Stimulated activated CD8-positive, alpha-beta memory T cell treated with anti-CD3 and anti-CD28 coated beads, Interleukin-4, amount 100 ng/mL, for 1 hour (primary cell): ENCODE measurements at places on chromosomes 3 and 15.

- DNase-seq, result peak; percentile 25
These were observed 252.5 kb upstream of the TGFBR2 start for GRCh38 chr3:30353711-30354467.

DNA sequence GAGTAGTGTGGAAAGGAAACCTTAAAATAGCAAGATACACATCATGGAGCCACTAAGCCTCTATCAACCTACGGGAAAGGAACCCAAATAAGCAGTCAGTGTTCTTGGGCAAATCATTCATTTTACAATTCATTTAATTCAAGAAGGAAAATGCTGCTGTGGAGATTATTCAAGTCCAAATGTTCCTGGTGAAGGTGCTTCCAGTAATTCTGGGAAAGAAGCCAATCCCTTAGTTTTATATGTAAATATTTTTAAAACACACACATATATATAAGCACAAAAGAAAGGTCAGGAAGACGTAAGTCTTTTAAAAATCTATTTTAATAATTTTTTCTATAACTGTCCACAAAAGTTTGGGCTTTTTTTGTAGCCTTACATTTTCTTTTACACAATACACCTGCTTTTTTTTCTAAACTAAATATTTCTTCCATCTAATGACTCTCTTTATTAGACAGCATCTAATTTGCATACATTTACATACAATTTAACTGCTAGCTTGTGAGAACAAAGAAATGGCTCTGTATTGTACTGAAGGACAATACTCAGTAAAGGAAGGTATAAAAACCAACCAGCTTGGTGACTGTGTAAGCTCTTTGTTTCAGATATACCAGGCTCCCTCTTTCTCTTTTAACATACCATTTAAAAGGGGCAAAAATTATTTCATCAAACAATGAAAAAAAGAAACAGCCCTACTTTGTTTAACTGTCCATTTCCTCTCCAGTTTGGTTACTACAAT is 269.5 kb downstream of the ZBTB20 start:
- no peak for DNase-seq

- no peak for DNase-seq
These were observed 10.2 kb upstream of the SPG11 start for GRCh38 chr15:44673639-44674038.

DNA sequence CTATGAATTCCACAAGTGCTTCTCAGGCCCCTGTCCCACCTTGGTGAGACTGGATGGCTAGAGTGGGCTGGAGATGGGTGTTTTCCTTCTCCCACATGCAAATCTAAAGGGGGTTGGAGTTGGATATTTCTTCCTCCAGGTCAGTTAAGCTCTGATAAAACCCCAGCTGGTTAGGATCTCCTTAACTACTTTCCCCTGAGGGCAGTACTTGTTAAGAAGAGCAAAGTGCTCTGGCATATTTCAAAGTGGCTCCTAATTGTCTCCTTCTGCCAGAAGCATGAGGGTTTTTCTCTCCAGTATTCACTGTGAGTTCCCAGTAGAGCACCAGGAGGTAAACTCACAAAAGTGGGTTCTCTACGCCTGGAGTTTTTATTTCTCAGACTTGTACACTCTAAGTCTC is 31.4 kb downstream of the COL6A6 start:
- DNase-seq, result no peak

DNA sequence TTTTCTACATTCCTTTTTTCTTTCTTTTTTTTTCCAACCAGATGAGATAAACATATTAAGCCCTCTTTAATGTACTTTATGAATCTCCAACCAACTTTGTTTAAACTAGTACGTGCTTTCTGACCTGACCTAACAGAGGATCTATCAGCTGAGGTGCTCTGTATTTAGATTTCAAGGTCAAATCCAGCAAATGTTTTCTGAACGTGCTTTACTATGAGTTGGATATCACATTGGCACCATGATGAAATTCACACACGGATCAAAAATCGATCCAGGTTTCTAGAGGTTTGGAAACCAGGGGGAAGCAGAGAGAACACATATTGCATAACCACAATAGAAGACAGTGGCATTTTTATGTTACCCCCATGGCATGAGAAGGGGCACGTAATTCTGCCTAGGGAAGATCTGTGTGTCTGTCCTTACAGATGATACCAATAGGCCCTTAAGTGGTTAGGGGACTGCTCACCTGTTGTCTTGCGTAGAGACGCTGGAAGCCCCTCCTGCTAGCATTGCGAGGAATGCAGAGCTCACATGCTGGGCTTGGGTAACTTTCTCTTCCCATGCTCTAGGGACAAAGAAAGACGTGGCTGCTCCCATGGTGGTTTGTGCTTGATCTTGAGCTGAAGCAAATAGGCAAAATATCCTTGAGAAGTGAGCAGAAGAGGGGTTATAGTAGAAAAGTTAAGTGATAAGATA is 59.3 kb upstream of the ABHD10 start:
- DNase-seq, result no peak

DNA sequence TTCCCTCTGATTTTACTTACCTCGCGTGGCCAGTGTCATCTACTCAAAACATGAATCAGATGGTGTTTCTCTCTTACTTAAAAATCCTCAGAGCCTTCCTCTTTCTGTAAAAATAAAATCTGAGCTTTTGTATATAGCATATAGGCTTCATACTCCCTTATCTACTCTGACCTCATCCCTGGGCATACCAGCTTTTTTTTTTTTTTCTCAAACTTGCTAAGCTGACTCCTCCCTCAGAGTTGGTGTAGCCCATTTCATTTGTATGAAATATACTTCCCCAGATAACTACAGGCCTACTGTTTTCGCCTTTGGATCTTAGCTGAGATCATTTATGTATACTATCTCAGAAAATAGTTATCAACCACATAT is 648.9 kb upstream of the ALCAM start:
- DNase-seq, result no peak

DNA sequence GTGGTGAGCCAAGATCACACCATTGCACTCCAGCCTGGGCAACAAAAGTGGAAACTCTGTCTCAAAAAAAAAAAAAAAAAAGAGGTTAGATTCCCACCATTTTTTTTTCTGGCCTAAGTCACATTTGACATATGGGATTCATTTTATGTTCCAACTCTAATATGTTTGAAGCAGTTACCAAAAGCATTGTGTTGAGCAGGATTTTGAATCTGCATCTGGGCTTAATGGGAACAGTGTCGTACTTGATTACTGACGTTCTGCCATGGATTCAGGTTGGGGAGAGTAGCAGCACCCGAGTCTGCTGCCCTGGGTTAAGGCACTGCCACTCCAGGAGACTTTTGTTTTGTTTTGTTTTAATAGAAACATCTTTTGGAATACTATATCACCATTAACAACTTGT is 348.7 kb upstream of the TBL1XR1 start:
- DNase-seq, result no peak

GRCh38 chr3:170418422-170419398 is at the start of gene CLDN11:
TSS of gene CLDN11 (plus strand) at chr3:170418868. CDS start at chr3:170419067, 199 bp downstream.
- DNase-seq, result no peak

GRCh38 chr15:82946155-82946701 is 6.3 kb downstream of the HOMER2 start:
- DNase-seq, result no peak

GRCh38 chr3:177420651-177421480 is 223.6 kb upstream of the TBL1XR1 start:
- no peak for DNase-seq

- DNase-seq, result no peak
These were observed 123.1 kb downstream of the ADAMTSL3 start for GRCh38 chr15:83776986-83777385.

GRCh38 chr3:61008153-61008997 is 242.9 kb downstream of the FHIT start:
- no peak for DNase-seq

- DNase-seq, result no peak
These were observed 16.4 kb downstream of the CHST13 start for GRCh38 chr3:126540342-126540849.

- no peak for DNase-seq
These were observed 21.2 kb upstream of the GRIP2 start for GRCh38 chr3:14561051-14561960.

DNA sequence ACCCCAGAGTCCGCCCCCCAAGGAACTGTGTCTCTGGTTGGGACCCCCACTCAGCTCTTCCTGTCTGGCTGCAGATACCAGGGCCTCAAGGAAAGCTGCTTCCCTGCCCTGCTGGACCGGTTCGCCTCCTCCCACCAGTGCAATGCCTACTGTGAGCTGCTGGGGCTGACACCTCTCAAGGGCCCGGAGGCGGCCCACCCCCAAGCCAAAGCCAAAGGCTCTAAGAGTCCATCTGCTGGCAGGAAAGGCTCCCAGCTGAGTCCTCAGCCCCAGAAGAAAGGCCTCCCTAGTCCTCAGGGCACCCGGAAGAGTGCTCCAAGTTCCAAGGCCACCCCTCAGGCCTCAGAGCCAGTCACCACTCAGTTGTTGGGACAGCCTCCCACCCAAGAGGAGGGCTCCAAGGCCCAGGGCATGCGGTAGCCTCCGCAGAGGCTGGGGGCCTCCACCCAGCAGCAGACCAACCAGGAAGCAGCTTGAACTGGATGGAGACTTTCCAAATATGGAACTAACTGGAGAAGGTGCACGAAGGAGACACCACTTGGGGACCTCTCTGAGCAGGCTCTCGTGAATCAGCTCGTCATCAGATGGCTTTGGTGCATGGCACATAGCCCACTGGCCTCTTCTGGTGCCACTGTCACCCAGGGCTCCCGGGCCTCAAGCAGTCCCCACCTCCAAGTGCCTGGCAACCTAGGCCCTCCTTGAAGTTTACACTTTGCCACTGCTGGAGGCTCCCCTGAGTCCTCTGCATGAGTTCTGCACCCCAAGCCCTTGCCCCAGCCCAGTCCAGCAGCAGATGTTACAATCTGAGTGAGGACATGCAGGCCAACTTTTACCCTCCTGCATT is 16.2 kb upstream of the SLC28A1 start:
- DNase-seq, result no peak

GRCh38 chr3:182713743-182714517 is 79.4 kb upstream of the ATP11B start:
- DNase-seq, result no peak

DNA sequence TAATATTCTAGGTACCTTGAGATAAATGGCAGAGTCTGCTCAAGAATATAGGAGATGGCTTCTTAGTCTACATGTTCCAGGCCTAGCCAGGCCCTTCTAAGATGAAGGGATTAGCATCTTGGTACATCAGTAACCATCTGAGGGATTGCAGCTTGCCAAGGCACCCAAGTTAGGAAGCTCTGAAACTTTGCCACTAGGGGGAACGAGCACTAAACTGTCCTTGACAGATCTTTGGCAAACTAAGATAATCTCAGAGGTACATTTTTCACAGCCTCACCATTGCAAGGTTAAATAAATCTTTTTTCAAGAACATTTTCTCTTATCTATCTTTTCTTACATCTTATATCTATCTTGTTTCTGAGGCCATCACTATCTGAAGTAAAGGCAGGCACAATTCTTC is 351.2 kb downstream of the RAP2B start:
- no peak for DNase-seq

DNA sequence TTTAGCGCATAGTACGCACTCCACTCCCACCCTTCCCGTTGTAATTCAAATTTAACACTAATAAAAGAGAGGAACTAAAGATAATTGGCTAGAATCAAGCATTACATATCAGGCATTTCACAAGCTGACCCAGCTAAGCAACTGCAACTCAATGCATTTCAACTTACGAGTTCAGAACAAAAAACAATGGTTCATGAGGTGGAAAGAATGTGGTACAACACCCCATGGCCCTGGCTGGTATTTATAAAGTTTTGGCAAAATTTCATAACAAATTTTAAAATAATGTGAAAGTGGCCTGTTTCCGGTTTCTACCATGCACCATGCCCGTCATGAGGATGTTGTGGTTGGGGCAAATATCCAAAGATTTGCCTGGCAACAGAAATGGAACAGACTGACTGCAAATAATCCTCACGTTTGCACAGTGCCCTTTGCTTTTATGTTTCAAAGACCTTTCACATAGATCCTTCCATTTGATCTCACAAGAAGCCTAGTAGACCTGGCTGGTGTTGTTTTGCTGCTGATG is 455.3 kb upstream of the NR2F2 start:
- DNase-seq, result no peak

- DNase-seq, result no peak
These were observed 17.6 kb upstream of the PAQR9 start for GRCh38 chr3:142981108-142981507.

DNA sequence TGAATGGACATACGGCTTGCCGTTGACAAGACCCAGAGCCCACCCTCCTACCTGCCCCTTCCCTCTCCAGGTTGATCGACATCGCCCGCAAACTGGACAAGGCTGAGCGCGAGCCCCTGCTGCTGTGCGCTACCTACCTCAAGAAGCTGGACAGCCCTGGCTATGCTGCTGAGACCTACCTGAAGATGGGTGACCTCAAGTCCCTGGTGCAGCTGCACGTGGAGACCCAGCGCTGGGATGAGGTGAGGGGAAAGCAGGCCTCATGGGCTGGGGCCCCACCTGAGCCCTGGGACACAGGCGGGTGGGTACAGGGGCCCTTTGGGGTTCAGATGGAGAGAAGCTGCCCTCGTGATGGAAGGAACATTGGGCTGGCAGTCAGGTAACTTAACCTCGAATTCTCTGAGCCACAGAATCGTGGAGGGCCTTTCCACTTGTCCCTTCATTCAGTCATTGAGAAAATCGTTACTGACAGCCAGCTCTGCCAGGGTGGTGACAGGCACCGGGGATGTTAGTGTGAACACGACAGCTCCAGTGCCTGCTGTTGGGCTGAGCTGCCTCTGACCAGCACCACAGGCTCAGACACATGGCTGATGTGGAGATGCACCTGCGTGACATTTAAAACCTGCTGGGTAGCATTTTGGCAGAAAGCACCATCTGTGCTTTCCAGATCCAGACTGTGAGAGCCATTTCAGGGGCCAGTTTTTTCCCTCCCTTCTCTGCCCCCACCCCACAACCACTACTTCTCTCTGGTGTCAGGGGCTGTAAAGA is 25.6 kb upstream of the RHO start:
- DNase-seq, result no peak

DNA sequence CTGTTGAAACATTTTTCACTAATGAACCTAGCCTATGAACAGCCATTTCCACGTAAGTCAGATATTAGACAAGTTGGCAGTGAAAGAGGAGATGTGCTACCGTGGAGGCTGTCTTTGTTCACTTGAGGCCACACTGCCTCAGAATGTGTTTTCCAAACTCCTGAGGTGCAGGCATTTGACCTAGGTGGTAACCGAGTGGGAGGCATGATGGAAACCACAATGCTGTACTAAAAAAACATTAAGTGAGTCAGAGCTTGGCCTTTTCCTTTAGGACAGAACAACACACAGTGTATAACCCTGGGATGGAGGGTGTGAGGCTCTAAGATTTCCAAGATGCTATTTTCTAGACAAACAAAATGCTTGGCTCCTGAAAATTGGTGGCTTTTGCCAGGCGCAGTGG is 406.3 kb downstream of the SOX2 start:
- DNase-seq, result no peak

GRCh38 chr3:110576960-110577359 is 494.7 kb upstream of the NECTIN3 start:
- no peak for DNase-seq

GRCh38 chr3:155744626-155745324 is at the start of gene PLCH1:
TSS of gene PLCH1 (minus strand) at chr3:155745071. CDS start at chr3:155704224, 40,847 bp downstream.
- no peak for DNase-seq
